ENCODE measurements at places on chromosomes 7 and 10.

GRCh38 chr7:134014935-134015334, 112.2 kb upstream of the LRGUK start:
- DNase-seq: no peak

DNA sequence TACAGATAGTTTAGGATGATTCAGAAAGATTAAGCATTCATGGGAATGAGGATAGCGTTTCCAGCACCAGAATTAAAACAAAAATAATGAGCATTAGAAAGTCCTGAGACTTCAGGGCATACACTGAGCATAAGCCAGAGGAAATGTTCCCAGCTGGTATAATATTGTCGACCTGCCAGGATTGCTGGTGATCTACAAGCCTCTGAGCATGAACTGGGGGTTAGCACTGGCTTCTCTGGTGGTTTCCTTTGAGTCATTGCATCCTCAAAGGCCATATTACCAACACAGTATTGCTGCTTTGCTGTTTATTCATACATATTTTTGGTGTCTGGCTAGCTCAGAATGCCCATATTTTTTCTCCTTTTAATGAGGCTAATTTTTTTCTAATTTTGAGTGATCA, 10.7 kb upstream of the ATRNL1 start:
- DNase-seq: no peak

DNA sequence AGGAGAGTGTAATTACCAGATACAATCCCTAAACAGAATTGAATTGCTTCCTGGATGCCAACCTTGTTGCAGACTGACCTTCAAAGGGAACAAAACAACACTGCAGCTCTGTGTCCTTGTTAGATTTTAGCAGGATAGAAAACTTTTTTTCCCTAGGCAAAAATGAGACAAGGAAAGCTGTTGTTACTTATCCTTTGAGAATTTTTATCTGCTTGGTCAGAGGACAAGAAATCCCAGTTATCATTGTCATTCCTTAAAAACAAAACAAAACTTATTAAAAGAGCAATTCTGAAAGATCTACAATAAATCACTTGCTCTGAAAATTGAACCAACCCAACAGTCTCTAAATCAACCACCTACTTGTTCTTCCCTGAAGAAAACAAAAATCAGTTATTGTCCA, 652.6 kb downstream of the REEP3 start:
- DNase-seq: no peak

- DNase-seq: no peak
Measured at GRCh38 chr10:111093741-111094380, 17.0 kb downstream of the ADRA2A start.

DNA sequence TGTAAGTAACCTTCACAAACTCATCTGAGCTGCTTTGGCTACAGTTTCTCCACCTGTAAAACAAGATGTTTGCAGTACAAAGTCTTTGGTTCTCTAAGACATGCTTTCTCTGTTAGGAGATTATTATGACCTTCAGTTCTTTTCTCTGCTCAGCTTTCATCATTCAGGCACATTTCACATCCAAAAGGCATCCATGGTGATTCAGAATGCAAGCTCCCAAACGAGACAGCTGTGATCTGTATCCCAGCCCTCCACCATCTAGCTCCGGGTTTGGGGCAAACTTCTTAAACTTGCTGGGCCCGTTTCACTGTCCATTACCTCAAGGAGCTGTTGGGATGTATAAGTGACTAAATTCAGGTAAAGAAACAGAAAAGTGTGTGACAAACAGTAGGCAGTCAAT, 95.8 kb upstream of the COL1A2 start:
- no peak for DNase-seq

- no peak for DNase-seq
Measured at GRCh38 chr7:90763108-90763507, 167.0 kb downstream of the CDK14 start.

- no peak for DNase-seq
Measured at GRCh38 chr7:41507686-41508268, 195.1 kb downstream of the INHBA start.

GRCh38 chr7:128404886-128405470, 4.8 kb downstream of the IMPDH1 start:
- DNase-seq: no peak

DNA sequence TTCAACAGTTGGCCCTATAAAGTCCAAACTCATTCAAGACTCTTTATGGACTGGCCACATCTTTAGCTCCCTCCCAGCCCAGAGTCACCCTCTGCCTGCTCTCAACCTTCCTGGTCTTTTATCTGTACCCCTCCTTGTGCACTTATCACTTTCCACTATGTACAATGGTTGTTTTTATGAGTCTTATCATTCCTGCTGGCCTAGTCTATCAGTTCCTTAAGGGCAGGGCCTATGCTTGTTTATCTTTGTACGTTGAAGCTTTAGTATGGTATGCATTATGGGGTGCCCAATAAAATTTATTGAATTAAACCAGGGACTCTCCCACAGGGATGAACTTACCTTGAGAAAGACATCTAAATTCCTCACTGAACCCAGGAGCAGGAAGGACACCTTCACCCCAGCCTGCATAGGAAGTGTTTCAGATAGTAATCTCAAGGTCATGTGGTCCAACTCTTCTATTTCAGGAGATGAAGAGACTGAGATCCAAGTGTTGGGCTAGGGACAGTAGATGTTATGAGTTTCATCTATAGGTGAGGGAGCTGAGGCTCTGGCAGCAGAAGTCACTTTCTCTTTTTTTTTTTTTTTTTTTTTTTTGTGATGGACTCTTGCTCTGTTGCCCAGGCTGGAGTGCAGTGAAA, 13.3 kb upstream of the PDCD4 start:
- no peak for DNase-seq

GRCh38 chr7:111750228-111750627, 187.9 kb upstream of the IMMP2L start:
- DNase-seq: no peak

DNA sequence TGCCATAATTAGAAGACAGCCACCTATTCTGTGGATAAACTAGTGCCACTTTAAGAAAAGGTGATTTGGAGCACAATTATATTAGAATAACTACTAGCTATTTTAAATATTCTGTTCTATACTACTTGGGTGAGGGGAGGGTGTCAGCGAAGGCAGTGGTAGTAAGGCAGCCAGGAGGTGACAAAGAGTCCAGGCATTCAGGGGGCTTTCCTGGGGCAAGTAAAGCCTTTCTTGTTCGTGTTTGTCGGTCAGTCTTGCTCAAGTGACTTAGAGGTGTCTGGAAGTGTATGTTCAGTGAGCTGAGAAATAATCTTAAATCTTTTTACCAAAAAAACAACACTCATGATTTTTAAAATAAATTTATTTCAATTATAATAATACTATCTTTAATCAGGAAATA, 34.4 kb downstream of the ADD3 start:
- no peak for DNase-seq

DNA sequence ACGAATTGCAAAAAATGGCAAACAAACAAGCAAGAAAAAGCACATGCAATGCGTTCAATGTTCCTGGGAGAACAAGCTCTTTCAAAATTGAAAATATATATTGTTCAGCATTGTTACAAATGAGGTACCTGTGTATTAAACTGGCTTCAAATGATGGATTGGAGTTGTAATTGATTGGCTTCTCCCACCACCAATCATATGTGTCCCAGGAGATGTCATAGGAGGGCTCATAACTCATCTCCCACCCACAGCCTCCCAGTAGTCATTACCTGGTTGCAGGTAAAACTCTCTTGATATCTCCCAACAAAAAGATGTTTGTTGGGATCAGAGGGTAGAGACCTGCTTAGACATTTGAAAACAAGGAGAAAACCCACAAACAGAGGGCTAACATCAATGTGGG, 302.9 kb downstream of the BAMBI start:
- no peak for DNase-seq

GRCh38 chr7:14071045-14071444, 81.6 kb upstream of the ETV1 start:
- DNase-seq: peak; percentile 17

GRCh38 chr7:51240868-51241267, 75.7 kb downstream of the COBL start:
- no peak for DNase-seq

GRCh38 chr7:74138334-74138867, 35.8 kb upstream of the EIF4H start:
- no peak for DNase-seq

GRCh38 chr7:148664324-148664723, 34.4 kb upstream of the CUL1 start:
- no peak for DNase-seq

GRCh38 chr10:75408509-75408875, 6.9 kb upstream of the ZNF503 start:
- DNase-seq: no peak

DNA sequence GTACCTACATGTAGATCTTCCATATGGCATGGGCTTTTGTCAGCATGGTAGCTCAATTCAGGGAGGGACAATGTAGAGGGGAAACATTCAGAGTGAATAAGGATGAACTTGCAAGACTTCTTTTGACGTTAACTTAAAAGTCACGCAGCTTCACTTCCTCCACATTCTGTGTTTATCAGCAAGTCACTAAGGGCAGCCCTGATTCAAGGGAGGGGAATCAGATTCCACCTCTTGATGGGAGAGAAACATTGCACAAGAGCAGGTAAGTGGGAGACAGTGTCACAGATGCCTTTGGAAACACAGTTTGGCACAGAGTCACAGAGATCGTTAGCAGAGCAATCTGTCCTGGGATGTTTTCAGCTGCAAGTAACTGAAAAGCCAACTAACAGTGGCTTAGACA, 26.2 kb downstream of the C10orf67 start:
- DNase-seq: no peak

DNA sequence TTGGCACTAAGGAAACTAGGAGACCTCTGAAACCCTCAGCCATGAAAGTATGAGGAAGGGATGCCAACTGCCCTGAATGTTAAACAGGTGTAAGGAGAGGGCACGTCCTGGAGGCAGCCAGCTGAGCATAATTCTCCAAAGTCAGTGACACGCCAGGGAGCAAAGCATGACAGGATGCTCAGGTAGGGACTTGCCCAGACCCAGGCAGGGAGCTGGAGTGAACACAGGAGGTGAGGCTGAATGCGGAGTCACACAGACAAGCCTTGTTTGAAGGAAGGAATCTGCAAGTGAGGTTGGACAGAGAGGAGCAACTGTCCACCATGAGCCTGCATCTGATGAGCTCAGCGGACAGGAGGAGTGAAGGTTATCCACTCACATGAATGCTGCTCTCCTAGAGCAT, 41.5 kb downstream of the KLRG2 start:
- DNase-seq: no peak

DNA sequence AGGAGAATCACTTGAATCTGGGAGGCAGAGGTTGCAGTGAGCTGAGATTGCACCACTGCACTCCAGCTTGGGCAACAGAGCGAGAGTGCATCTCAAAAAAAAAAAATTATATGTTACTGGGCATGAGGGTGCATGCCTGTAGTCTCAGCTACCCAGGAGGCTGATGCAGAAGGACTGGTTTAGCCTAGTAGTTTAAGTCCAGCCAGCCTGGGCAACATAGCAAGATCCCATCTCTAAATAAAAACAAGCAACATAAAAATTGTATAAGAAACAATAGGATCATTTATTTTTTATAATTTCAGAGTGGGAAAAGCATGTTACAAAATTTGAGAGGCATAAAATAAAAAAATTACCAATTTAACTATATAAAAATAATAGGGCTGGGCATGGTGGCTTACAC, 15.5 kb upstream of the CCAR1 start:
- DNase-seq: no peak

GRCh38 chr10:77072361-77072835, 565.2 kb downstream of the KCNMA1 start:
- DNase-seq: no peak

- DNase-seq: no peak
Measured at GRCh38 chr7:55191161-55191925, 172.5 kb downstream of the EGFR start.

DNA sequence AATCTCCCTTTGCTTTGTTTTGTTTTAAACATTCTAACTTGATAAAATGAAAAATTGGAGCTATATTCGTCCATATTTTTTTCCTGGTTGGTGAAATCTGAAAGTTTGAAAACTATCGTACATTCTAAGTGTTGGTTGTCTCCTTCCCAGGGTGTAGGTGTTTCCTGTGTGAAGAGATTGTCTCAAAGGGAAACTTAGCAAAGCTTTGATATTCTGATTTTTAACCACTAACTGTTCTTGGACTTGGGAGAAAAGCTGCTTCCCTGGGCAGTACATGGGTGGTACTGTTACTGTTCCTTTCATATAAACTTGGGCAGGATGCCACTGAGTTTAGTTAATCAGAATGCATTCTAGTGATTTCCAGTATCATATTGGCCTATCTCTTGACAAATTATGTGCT, 253.5 kb upstream of the LRGUK start:
- DNase-seq: no peak

DNA sequence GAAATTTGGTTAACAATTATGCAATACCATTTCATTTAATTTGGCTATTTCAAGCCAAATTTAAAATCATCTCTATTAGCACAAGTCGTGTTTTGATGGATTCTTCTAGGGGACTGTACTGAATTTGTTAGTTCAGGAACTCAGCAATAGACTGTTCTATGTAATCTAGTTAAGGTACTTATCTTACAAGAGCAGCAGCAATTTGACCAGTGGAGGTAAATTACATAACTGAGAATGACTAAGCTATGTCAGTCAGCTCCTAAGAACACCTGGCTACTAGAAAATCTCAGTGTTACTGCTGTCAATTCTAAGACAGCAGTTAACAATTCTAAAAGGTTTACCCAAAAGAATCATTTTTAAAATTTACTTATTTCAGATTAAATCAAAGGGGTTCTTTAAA, 513.9 kb upstream of the ZWINT start:
- peak; percentile 6 for DNase-seq

DNA sequence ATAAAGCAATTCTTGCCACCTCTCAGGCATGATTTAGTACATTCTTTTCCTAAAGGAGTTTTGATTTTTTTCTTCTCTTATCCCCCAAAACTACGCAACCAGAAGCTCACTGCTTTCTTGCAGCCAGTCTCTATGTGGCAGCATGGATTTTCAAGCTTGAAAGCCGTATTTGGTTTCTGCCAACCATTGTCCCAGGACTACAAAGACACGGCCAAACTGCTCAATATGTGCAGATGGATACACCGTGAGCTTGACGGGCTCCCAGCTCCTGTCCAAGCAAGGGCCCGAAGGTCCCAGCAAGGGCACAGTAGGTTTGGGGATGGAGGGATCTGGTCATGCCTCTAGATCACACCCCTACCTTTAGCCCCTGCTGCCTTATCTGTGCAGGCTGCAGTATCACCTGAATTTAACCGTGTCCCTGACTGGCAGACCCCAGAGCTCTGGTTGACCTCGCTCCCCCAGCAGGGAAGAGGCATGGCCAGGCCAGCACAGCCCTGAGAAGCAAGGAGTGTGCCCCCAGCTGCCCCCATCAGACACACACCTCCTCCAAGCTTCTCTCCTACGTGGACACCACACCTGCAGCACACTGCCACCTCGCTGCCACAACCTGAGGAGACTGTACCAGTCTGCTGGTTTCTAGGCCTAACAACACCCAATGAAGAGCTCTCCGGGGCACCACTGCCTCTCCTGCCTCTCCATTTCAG, 86.8 kb downstream of the COBL start:
- no peak for DNase-seq

DNA sequence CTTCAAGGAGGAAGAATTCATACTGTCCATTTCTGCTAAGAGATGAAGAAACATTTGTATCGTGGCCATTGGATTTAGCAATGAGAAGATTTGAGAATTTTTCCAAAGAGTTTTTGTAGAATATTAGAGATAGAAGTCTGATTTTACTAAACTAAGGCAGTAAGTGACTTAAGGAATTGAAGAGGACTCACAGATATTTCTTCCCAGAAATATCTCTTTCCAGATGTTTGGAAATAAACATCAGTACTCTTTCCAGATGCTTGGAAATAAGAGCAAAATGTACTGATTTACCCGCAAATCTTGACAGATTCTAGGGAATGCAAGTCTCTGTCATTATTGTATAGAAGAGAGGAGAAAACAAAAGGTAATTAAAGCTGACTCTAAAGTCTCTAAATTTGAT, 91.3 kb downstream of the IMMP2L start:
- no peak for DNase-seq

All from DMS153 (cell line).